NCI-H510A (cell line): ENCODE measurements at places on chromosomes 11 and 22.

DNA sequence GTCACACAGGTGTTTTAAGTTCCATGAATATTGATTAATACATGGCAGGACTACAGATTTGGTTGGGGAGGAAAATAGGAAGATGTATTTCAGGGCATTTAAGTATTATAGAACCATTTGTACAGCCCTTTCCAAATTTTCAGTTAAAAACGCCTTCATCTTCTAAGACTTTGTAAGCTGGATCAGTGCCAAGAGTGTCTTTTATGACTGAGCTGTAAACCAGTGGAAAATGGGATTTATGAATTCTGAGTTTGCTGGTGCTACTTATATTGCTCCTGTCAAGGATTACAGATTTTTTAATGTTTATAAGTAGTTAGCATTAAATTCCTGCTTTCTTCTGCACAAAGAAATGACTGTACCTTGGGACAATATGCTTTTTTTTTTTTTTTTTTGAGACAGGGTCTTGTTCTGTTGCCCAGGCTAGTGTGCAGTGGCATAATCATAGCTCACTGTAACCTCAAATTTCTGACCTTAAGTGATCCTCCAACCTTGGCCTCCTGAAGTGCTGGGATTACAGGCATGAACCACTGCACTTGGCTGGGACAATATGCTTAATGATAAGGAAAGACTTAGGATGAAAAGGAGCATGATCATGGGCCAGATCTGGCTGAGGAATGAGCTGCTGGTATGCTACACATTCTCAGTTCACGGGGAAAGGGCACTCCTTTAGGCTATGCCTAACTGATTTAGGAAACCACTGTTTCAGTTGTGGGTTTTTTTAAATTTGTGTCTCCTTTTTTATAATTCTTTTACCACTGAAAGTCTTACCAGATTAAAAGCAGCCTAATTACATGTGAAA lies 113.6 kb upstream of the MTNR1B start:
- no peak for DNase-seq

GRCh38 chr11:123180574-123180973 lies 14.5 kb downstream of the CLMP start:
- no peak for DNase-seq

- DNase-seq: peak; percentile 34
Measured at GRCh38 chr11:65204646-65205601, 23.2 kb downstream of the CAPN1 start.

DNA sequence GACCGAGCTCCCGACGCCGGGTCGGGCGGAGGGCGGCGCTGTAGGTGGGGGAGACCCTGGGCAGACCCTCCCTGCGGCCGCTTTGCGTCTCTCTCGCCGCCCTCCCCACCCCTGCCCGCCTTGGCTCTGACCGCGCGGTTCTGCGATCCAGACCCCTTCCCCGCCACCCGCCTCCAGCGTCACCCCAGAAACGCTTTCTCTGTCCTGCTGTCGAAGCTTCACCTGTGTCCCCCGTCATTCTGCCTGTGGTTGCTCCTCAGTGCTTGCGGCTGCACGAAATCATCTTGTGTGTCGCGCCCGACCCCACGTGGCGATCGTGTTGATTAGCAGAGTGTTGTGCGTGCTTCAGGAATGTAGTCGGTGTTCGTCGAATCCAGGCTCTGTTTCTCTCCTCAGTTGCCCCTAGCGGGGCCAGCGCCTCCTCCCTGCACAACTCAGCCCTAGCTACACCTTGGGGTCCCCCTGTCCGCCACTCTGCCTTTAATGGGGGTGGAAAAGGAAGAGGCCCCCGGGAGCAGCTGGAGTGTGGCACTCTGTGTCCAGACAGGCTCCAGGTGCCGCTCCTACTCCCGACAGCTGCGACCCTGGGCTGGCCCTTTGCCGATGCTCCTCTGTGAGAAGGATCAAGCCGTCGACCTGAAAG lies 851 bp downstream of the PTDSS2 start:
- peak; percentile 12 for DNase-seq

DNA sequence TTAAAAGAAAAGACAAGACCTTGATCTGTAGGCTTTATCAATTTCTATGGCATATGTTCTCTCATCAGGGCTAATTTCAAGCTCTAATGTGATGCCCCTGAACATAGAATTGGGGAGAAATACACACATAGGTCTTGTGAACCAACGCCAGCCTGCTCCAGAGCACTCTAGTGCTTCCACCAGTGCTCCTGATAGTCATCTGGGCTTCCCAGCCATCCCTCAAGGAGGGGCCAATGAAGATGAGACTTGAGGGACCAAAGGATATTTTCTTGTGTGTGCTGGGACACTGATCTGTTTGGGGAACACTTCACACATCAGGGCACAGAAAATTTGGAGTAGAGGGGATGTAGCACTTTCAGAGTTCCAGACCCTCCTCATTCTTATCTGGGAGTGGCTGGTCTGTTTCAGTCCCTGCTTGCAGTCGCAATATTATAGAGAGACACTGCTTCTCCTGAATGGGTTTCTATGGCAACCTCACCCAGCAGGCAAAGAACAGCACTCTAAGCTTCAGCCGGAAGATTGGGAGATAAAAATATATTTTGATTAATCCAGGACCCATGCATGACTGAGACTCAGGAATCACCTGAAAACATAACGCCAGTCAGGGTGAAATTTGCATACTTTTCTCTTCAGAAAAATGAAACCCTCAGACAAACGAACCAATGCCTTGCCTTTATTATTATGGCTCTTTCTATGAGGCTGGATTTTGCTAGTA lies 28.4 kb upstream of the SCN3B start:
- DNase-seq: no peak

GRCh38 chr22:20459862-20460261 lies 22.2 kb upstream of the SCARF2 start:
- DNase-seq: no peak

DNA sequence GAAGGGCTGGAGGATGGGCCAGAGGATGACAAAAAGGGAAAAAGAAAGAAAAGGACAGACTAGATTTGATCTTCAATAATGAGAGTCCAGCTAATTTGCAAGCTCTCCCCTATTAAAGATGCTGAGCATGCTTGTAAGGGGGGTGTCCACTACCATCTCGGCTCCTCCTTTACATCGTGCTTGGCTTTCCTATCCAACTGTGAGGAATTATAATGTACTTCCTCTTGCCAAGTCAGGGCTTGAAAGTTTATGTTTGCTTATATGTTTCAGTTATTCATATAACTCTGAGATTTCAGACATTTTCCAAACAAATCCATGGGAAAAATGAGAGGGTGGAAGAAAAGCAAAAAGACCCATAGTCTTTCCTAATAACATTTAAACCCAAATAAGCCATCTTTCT lies 387.1 kb downstream of the METTL15 start:
- DNase-seq: no peak

GRCh38 chr22:37166675-37167066 lies 17.0 kb upstream of the IL2RB start:
- no peak for DNase-seq

DNA sequence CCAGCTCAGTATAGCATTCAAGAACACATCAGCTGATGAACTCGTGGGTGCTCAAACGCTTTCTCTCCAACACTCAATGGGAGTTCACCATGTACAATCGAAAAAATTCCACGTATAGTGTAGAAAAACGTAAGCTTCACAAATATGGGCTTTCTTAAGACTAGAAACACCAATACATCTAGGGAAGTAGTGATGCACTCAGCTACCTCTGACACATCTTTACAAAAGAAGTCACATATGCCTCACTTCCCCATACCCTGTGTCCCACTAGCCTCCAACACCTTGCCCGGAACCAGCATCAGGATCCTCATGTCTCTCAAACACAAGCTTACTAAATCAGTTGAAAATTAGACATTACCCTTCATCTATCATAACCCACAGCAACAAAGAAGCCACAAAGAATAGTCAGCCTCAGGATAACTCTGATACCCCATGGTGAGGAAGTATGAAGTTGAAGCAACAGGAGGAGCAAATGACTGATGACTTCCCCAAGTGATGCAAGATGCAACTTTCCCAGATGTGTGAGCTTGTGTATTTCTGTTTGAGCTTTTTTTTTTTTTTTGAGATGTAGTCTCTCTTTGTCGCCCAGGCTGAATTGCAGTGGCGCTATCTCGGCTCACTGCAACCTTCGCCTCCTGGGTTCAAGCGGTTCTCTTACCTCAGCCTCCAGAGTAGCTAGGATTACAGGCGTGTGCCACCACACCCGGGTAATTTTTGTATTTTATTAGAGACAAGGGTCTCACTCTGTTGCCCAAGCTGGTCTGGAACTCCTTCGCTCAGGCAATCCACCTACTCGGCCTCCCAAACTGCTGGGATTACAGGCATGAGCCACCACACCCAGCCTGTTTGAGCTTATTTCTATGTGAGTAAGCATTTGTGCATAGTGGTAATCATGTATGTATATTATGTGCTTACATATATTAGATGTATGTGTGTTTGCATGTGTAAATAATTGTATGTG lies 8.5 kb upstream of the DENND5A start:
- DNase-seq: no peak

DNA sequence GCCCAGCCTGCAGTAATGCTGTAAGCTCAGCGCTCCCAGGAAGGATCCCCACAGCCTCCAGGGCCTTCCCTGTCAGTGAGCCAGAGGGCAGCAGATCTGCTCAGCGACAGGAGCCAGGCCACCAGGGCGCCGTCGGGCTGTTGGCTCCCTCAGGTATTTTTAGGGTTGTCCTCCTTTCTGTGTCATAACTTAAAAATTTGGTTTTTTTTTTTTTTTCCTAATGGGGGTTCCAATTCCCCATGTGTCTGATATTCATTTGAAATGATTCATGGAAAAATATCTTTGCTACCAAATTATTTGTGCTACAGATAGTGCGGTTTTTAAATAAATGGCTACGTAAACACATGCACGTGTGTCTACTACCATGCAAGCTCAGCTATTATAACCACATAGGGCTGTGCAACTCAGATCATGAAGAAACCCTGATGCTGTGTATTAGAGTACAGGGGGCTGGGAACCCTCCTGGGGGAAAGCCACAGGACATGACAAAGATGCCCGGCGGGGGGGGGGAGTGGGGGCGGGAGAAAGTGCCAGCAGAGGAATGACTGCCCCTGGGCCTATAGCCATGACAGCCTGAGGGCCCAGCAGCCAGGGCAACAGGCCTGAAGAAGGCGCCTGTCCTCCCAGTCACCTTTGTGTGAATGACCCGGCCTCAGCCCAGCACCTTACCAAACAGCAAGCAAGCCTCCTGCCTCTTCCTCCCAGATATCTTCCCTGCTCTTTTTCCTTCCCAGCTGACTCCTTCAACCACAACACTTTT lies 89.3 kb downstream of the NAT10 start:
- no peak for DNase-seq

- no peak for DNase-seq
Measured at GRCh38 chr11:20027556-20028013, 132.7 kb downstream of the DBX1 start.

DNA sequence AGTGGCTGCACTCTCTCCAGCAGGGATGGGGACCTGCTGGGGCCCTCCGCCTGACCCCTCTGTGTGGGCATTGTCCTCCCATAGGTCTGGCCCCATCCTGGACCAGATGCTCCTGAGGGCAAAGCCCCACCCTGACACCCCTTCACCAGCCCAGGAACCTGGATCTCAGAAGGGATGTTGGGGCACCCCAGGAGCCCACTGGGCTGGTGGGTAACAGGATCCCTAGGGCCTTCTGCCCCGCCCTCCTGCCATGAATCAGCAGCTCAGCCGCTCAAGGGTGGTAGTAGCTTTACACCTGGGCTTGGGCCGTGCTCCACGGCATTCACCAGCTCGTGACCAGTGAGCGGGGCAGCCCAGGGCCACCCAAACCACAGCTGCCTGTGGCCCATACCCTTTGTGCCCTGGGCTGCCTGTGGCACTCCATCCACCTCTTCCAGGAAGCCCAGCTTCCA lies 1.0 kb upstream of the MAPK12 start:
- DNase-seq: peak; percentile 40

GRCh38 chr11:7530013-7530640 lies 16.3 kb downstream of the PPFIBP2 start:
- no peak for DNase-seq

GRCh38 chr22:24097961-24098391 lies 83.3 kb upstream of the SUSD2 start:
- no peak for DNase-seq

DNA sequence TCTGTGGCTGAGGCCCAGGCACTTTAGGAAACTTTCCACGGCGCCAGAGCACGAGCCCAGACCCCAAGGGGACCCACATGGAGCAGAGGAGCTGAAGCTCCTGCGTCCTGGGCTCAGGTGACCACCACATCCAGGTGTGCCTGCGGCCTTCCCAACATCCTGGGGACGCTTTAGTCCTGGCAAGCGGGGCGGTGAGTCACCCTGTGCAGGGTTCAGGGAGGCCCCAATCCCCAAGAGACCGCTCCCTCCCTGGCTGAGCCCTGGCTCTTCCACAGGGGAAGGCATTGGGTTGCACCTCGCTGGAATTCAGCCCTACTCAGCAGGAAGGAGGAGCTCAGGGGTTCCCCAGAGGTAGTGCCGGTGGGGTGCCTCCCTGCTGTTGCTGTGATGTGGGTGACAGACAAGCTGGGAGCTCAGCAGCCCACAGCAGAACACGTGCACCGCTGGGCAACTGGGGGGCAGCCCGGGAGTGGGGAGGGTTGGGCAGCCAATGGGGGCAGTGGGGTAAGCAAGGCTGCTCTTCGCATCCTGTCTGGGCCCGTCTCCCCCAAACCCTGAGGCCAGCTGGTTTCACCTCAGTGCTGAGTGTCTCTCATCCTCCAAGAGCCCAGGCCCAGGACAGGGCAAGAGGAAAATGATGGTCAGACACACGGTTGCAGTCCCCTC lies 802.8 kb downstream of the BRD1 start:
- DNase-seq: no peak

- DNase-seq: no peak
Measured at GRCh38 chr11:44915621-44916020, 35.1 kb downstream of the TP53I11 start.

- no peak for DNase-seq
Measured at GRCh38 chr11:14565845-14566244, 45.7 kb upstream of the PSMA1 start.

DNA sequence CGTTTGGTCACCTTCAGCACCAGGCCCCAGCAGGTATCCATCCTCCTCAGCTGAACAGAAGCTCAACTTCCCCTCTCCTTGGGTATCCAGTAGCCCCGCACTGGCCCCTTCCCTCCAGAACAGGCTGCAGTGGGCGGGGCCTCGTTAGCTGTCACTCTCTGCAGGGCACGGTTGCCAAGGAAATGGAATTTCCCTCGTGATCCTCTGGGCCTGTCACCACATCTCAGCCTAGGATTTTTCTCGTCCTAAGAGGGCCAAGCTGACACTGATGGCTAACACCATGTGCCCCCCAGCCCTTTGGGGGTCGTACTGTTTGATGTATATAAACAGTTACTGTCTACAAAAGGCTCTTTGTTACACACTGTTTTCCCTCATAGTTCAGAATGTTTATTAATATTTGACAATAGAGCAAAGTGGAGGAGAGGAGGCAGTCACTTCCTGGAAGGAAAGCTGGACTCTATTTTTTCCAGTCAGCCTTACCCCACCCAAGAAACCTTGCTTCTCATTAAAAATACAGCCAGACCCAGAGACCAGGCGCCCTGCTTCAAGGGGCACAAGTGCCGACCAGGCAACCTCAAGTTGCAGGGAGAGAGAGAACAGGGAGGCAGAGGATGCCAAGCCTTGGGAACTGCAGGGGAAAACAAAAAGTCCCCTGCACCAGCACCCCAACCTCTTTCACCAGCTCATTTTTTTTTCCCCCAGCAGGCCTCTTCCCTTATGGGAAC lies 44.5 kb downstream of the FEZ1 start:
- DNase-seq: no peak

- no peak for DNase-seq
Measured at GRCh38 chr11:122440811-122441665, 214.5 kb upstream of the UBASH3B start.
